ENCODE measurements at places on chromosomes 3 and 15.

DNA sequence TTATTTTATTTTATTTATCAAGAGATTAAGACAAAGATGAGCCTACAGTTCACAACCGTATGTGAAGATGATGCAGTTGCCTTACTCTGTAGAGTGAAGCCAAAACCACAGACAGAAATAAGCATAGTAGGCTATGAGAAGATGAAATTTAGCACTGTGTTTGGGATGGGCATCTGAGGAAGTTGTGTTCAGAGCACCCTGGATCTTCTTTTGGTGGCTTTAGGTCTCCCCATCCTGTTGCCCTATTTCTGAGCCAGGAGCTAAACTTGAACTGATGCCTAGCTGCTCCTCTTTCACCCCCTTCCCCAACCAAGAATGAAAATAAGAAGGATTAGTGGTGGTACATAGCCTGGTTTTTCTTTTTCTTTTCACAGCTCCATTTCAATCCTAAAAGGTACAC, 328.1 kb upstream of the TBL1XR1 start:
- no peak for DNase-seq

- no peak for DNase-seq
These were observed 159.2 kb upstream of the PPP2R3A start for GRCh38 chr3:135806317-135806716.

GRCh38 chr3:67854663-67855062, 200.3 kb upstream of the SUCLG2 start:
- DNase-seq = no peak

GRCh38 chr15:38750786-38751185, 186.2 kb upstream of the RASGRP1 start:
- no peak for DNase-seq

- DNase-seq = no peak
These were observed 7.6 kb downstream of the EPHB3 start for GRCh38 chr3:184568924-184569829.

GRCh38 chr3:87101861-87102625, 111.1 kb upstream of the VGLL3 start:
- no peak for DNase-seq

GRCh38 chr15:40344217-40344616, 3.5 kb upstream of the CCDC9B start:
- no peak for DNase-seq

DNA sequence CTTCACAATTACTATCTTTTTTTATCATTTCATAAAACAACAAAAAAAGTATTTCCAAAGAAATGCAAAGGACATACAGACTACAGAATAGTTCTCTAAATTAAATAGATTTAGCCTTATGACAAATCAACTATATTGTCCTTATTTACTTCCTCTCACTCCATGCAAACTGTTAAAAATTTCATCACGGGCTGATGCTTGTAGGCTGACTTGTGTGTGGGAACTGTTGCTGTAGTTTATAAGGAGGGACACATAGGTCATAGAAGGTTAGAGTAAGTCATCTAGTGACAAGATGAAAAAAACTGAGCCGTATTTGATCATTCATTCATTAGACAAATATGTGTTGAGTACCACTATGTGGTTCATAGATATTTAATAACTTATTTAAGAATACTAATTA, 232.5 kb upstream of the TBL1XR1 start:
- DNase-seq = no peak

DNA sequence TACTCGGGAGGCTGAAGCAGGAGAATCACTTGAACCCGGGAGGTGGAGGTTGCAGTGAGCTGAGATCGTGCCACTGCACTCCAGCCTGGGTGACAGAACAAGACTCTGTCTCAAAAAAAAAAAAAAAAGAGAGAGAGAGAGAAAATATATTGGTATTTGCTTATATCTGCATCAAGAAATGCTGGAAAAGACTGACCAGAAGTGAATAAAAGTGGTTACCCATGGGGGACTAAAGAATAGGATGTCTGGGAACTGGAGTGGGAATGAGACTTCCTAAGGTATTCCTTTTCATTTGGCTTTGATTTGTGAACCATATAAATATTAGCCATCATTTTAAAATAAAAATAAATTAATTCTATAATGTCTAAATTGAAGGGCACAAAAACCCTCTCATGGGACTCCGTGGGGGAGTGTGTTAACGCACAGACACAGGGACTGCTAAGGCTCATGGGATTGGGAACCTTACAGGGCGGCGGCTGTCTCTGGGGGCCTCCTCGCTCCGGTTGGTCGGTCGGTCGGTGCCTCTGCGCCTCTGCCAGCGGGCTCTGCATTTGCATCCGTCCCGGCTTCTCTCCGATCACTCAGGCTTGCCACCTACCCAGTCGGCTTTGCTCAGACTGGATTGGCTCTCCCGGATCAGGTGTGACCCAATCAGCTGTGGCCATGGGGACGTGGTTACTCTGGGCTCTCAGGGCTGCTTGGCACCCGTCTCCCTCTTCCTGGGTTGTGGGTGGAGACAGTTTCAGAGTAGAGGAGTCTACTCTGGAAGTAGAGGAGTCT, 12.7 kb upstream of the TSPAN3 start:
- DNase-seq = peak; percentile 97
